Metanephros (tissue), 2 donors: ENCODE measurements at places on chromosomes 5 and 9. TPM values are rescaled to one million over a fixed set of nuclear protein-coding genes. Genes with fewer than 3 reads are reported as not detected.

The PTGR1 gene
- total RNA-seq, result 152 TPM

The PSD2 gene
- 1.1 TPM for total RNA-seq

The TPPP gene
- 6.4 TPM for total RNA-seq

The LEAP2 gene
- total RNA-seq, result 5.3 TPM

The CCDC180 gene
- total RNA-seq, result 24.8 TPM

The NUTM2F gene
- total RNA-seq, result not detected
